ENCODE measurements at places on chromosomes 4 and X.
A peak's percentile ranks its signal among the peaks of the same experiment; 100 is the strongest.

DNA sequence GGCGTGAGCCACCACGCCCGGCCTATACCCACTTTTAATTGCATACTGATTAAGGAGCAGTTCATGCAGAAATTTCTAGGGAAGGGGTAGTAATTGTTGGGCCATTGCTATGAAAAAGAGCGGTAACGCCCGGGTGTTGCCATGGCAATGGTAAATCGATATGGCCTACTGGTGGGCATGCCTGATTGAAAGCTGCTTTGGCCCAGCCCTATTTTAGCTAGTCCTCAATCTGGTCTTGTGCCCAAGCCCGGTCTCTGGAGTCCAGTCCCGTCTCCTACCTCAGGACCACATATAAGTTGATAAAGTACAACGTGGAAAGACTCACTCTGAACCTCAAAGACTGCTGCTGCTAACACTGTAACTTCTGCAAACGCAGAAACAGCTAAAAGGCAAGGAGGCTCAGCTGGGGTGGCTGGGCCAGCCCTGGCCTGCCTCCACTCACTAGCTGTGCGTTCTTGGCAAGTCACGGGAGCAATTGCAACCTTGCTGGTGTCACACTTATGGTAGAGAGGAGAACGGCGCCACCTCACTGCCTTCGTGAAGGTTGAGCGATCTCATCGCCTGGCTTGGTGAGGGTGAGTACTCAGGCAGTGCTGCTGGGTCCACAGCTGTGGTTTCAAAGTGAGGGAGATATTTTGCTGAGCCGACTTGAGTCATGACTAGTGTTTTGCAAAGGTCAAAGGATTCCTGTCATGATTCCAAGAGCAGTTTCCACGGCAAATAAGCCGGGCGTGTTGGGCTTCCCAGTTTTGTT lies 57.0 kb upstream of the GRPEL1 start:
- no peak for DNase-seq

GRCh38 chr4:22764183-22764582 lies 71.4 kb downstream of the GBA3 start:
- no peak for DNase-seq

DNA sequence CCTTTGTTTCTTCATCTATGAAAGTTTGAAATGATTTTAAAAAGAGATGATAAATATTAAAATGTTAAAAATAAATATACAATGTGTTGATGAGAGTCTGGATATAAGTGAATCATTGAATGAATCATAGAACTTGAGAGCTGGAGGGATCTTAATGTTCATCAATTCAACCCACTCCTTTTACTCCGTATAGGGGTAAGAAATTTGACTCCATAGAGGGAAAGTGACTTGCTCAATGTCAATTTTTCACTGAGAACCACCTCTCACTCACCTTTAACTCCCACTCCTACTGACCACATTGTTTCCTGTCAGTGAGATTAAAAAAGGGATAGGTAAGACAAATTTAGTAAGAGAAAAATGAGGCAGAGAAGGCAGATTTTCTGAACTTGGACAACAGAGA lies 557.2 kb upstream of the GRIA3 start:
- DNase-seq: no peak

GRCh38 chrX:110588164-110588563 lies 207.5 kb downstream of the CHRDL1 start:
- no peak for DNase-seq

GRCh38 chr4:123284168-123284567 lies 112.4 kb upstream of the SPRY1 start:
- DNase-seq: no peak

GRCh38 chr4:4831825-4832224 lies 27.6 kb upstream of the MSX1 start:
- DNase-seq: no peak

DNA sequence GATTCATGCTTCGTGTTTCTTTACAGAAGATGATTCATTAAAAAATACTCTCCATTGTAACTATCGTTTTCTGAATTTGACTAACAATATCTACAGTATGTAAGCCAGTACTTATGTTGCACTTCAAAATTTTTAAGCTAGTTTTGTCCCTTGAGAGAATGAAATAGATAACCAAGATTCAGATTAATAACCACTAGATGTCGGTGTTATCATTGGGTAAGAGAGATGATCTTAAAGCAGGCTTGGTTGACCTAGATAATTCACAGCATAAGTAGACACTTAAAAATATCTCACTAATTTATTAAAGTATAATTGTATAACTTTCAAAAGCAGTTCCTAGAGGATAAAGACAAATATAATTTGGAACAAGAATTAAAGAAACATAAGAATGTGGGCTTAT lies 430.9 kb downstream of the C4orf33 start:
- no peak for DNase-seq

DNA sequence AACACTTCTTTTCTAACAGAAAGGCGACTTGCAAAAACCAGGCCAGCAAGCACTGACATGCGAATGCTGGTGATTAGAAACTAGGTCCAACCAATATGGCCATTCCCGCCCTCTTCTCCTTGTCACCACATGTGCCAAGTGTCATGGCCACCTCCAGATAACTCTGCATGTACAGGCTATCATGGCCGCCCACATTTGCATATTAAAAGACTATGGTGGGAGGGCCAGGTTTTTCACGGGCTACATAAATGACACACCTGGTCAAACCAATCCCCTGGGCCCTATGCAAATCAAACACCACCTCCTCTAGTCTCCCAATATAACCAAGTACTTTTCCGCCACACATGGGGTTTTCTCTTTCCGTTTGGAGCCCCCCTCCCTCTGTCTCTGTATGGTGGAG lies 40.1 kb downstream of the NUDT11 start:
- DNase-seq: no peak

DNA sequence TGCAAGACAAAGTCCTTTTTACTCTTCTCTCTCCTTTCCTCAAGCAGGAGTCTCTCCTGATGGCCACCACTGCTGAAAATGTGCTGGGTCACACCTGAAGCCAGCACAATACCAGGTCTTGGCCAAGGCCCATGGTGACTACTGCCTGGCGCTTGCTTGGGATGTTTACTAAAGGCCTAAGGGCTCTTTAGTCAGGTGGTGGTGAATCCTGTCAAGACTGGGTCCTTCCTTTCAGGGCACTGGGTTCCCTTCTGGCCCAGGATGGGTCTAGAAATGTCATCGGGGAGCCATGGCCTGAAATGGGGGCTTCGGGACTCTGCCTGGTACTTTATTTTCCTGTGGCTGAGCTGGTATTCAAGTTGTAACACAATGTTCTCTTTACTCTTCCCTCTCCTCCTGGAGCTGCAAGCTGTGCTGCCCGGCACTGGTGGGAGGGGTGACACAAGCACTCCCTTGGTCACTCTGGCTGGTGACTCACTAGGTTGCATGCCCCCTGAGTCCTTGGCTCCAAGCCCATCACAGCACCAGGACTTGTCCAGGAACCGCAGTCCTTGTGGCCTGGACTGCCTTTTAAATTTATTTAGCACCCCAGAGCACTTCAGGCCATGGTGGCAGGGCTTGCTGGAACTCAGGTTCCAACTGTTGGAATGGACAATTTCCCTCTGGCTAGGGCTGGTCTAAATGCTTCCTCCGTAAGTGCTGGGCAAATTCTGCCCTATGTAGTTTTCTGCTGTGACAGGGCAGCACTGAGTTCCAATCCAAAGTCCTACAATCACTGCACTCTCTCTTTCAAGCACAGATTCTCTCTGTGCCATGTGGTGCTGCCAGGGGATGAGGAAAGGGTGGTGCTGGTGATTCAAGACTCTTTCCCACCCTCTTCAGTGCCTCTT lies 11.3 kb downstream of the ARL13A start:
- no peak for DNase-seq

GRCh38 chrX:94058728-94059382 lies 384.8 kb downstream of the FAM133A start:
- DNase-seq: no peak

- no peak for DNase-seq
Measured at GRCh38 chrX:149074398-149074797, 430.7 kb downstream of the IDS start.

DNA sequence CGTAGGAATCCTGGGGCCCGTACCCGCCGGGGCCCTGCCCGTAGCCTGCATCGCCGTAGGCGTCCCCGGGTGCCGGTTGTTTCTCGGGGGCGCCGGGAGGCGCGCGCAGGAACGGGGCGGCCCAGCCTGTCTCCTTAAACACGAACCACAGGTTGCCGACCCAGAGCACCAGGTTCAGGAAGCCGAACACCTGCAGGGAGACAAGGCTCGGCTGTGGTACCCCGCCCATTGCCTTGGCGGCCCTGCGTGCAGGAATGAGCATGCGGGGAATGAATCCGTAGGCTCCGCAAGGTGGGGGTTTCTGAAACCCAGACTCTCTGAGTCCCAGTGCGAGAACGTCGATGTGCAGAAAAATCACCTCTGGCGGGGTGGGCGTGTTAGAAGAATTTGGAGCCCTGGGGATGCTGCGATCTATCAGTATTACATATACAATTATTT lies 5.4 kb upstream of the PRICKLE3 start:
- DNase-seq: no peak

GRCh38 chr4:98506462-98507132 lies 151.8 kb downstream of the TSPAN5 start:
- DNase-seq: no peak

DNA sequence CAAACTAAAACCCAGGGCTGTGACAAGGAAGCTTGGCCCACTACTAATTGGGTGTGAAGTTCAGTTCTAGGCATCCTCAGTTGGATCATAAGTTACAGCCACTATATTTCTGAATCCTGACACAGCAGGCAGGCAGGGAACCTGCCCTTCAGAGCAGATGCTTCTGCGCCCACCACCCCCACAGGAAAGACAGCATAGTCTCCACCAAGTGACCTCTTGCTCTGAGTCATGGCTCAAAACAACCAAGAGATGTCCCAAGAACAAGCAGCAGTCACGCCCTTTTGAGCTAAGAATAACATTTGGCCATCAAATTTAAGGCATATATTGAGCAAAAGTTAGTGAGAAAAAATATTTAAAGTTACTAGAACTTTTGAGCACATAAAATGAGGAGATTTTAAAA lies 170.7 kb upstream of the SMARCAD1 start:
- DNase-seq: no peak

DNA sequence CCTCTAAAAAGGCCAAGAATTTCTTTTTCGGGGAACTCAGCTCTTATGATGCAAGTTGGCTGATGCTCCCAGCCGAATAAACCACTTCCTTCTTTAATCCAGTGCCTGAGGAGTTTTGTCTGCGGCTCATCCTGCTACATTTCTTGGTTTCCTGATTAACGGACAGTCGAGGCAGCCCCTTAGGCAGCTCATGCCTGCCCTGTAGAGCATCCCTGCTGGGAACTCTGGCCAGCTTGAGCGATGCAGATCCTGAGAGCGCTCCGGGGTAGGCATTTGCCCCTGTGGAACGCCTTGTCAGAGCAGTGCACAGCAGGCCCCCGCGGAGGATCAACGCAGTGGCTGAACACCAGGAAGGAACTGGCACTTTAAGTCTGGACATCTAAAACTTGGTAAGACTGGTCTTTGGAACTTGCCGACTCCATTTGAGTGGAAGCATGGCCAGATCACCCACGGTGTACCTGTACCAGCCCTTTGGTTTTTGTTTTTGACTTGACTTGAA lies 3.1 kb downstream of the CT45A10 start:
- no peak for DNase-seq

DNA sequence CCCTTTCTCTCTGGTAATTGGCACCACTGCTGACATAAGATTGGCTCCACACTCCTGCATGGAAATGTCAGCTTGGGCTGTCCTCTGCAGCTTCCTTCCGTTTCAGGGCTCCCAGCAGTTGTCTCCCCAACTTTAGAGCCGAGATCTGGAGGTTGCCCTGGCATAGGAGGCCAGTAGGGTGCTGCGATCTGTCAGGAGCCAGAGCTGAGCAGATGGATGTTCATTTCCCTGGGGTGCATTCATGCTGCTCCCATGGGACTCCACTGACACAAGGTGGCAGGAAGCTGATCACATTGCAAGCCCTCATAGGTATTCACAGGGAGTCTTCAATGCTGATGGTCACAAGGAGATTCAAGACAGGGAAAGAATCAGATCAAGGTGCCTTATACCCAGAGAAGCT lies 116.6 kb upstream of the RAI2 start:
- DNase-seq: no peak

GRCh38 chr4:51906167-51906958 lies 63.4 kb downstream of the DCUN1D4 start:
- DNase-seq: no peak

GRCh38 chr4:22487328-22487727 lies 28.5 kb downstream of the ADGRA3 start:
- no peak for DNase-seq

- DNase-seq: no peak
Measured at GRCh38 chr4:122331195-122331594, 47.6 kb upstream of the ADAD1 start.

DNA sequence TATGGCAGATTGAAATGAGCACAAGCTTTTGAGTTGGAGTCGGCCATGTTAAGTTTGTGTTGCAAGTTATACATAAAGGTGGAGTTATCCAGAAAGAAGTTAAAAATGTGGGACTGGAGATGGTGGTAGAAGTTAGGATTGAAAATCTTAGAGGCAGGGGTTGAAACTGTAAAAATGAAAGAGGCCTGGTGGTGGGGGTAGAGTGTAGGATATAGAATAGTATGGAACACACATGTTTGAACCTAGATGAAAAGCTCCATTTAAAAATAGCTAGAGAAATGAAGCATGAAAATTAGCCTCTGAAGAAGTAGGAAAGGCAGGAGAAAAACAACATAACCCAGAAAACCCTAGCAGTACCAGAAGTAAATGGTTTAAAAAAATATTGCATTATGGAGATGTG lies 131.8 kb upstream of the ENPEP start:
- DNase-seq: no peak

DNA sequence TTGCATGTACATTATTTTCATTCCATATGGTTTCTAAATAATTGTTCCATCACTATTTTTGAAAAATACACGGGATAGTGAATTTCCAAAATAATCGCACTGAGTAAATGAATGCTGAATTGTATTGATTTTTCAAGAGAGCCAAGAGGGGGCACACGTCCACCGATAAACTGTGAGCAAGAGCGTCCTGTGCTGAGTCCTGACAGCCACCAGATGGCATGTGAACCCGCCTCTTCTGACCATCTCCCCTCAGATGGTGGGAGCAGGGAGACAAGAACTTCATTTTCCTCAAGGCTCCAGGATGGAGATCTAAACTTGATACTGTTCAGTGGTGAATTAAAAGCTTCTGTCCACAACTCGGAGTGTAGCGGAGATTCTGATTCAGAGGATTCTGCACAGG lies 30.6 kb upstream of the IL9R start:
- DNase-seq: peak; percentile 39

- no peak for DNase-seq
Measured at GRCh38 chr4:165709516-165709915, 163.5 kb upstream of the TLL1 start.

DNA sequence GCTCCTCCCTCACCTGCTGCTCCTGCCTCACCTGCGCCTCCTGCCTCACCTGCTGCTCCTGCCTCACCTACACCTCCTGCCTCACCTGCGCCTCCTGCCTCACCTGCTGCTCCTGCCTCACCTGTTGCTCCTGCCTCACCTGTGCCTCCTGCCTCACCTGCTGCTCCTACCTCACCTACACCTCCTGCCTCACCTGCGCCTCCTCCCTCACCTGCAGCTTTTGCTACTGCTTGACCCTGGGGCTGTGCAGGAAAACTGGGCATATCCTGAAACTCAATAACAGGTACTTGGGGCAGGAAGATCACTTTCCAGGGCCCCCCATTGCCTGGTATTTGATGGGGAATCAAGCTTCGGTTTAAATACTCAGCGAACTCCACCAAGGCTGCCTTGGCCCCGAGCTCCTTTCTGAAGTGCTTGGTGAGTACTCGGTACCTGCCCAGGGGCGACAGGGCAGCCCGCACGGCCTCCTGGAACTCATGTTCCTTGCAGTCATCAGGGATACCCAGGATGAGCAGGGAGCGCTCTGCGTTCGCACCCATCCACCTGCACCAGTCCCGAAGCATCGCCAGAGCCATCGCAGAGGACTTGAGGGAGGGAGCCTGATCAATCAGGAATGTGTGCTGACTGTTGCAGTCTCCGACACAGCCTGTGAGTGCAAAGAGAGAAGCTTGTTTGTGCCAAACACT lies 2.7 kb downstream of the PNMA6E start:
- no peak for DNase-seq
